H1 (cell line): ENCODE measurements at places on chromosomes 2 and 18.
A peak's percentile ranks its signal among the peaks of the same experiment; 100 is the strongest.

- DNase-seq, result no peak
These were observed 451.9 kb downstream of the ARHGAP15 start for GRCh38 chr2:143581134-143581533.

DNA sequence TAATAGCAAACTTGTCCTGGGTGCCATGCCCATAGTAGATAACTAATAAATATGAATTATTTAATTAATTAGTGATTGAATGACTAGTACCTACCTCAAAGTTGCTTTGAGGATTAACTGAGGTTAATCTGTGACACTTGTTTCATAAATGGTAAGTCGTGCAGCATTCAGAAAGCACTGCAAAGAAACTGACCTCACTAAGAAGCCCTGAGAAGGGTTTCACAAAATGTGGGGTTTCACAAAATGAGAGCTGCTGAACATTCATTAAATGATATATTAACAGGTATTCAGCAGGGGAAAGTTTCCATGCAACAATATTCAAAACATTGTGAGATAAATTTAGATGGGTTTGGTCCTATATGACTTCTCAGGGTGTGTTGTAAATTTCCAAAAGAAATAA, 236.2 kb downstream of the OSR1 start:
- DNase-seq, result no peak

- no peak for DNase-seq
These were observed 190.0 kb downstream of the CYRIA start for GRCh38 chr2:16475586-16475985.

DNA sequence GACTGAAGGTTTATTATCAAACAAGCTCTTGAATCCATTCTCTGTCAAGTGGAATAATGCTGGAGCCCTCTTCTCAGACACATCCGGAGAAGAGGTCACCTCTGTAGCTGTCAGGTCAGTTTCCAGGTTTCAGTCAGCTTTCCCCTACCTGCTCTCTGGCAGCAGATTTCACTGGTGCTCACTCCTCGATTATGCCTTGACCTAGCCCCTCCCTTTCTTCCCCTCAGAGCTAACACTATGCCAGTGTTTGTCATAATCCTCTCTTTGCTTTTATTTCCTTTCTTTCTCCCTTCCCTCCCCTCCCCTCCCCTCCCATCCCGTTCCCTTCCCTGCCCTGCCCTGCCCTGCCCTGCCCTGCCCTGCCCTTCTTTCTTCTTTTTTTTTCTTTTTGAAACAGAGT, 22.5 kb upstream of the PLEKHM3 start:
- DNase-seq, result no peak

DNA sequence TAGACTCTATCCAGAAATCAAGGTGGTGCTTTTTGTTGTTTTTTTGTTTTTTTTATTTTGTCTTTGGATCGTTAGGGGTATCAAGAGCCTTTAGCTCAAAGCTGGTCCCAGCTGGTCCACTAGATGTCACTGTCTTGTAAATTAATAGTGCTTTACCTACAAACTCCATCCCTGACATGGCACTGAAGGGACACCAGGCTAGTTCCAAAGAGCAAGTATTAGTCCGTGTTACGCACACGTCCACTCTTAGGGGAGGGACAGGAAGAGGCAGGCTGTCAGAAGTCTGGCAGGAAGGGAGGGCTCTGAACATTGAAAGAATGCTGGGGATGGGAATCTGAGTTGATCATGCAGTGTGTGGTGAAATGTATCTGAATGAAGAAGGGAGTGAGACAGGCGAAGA, 85.9 kb upstream of the CCBE1 start:
- peak; percentile 57 for DNase-seq

GRCh38 chr2:106095478-106096298, 98.4 kb downstream of the UXS1 start:
- DNase-seq, result no peak

- no peak for DNase-seq
These were observed 198.8 kb downstream of the CYRIA start for GRCh38 chr2:16466821-16467151.

GRCh38 chr18:62900132-62900883, 185.0 kb downstream of the PHLPP1 start:
- no peak for DNase-seq

DNA sequence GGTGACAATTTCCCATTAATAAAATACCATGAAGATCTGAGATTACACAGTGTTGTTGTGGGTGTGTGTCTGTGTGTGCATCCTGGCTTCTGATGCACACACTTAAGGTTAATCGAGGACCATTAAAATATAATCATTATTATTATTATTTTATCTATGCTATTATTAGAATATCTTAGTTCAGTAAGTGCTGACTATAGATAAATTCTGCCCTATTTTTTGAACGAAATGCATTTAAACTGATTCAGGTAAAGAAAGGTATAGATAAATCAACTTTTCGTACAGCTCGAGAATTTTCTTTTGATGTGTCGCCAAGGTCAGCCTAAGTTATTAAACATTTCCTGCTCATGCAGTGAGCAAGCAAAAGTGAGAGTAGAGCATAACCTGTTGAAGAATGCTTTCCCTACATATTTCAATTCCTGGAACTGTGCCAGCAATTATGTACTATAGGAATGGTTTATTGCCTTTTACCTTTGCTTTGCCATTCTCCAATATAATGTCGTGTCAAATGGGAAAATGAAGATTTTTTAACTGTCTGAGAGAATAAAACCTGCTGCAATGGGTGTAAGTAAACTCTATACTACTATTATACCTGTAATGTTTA, 25.8 kb downstream of the KCNJ3 start:
- no peak for DNase-seq

DNA sequence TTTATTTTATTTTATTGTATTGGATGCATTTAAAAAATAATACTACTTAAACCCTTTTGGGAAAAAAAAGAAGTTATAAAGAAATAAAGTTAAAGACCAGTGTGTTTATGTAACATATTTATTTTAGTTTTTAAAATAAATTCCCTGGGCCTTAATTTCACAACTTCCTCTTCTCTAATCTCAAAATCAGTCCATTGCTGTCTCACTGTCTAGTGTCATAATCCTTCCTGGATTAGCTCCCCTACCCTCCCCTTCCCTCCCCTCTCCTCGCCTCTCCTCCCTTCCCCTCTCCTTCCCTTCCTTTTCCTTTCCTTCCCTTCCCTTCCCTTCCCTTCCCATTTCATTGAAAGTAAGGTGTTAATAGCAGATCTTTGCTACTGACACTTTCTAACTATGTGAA, 40.3 kb upstream of the ZEB2 start:
- DNase-seq, result no peak

DNA sequence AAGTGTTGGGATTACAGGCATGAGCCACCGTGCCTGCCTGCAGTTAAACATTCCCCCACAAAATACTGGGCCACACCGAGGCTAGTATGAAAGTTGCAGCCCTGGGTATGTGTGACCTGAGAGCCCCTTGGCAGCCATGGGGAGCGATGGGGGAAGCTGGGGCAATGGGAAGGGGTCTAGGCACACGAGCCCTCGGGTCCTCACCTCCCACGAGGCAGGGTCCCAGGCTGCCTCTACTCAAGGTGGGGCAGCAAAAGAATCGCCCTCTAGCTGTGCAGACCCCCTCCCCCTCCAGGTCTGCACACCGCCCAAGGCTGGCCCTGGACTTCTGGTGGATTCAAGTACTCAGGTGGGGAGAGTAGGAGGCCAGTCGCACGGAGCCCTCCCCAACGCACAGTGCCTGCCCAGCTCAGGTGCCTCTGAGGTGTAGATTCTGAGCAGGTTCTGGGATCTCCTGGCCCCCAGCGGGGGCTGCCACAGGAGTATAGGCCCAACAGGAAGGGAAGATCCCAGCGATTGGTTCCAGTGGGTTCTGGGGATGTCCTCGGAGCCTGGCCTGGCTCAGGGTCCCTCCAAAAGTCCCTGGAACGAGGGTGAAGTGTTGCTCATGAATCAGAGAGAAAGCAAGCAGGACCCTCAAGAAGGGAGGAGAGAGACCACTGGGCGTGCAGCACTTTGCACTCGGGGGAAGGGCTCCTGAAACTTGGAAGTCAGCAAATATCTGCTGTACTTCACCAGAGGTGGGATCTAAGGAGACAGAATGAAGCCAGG, 2.6 kb downstream of the GPR35 start:
- DNase-seq, result no peak

DNA sequence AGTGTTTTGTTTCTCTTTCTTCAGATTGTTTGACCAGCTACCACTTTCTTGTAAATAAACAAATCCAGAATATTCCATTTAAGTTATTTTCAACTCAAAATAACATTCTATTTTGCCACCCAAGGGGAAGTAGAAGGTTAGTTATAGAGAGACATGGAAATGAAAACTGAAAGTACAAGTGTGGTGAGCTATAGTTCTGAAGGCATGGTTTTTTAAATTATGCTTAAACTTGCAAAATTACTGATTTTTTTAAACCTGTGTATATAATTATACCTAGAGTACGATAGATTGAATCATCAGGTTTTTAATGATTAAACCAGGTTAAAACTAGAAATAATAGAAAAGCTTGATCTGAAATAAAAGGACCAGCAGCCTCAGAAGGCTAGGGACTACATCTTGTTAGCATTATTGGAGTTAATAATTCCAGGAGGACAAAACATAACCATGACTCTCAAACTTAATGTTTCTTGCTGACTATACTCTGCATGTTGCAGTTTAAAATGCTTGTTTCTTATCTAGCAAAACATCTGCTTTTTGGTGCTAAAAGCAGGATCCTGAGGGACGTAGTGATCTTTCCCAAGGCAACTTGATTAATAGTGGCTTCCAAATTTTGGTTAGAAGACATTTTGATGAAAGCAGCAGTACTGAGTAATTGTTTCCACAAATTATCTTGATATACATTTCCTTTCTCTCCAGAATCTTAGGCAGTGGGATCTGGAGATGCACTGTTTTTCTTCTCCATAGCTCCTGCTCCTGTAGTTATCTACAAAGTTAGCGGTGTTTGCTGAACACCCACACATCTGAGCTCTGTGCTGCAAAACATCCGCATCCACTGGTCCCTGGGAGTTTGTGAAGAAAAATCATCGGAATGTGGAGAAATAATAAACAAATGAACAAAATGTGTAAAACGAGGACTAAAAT, 327.2 kb upstream of the PKDCC start:
- no peak for DNase-seq

DNA sequence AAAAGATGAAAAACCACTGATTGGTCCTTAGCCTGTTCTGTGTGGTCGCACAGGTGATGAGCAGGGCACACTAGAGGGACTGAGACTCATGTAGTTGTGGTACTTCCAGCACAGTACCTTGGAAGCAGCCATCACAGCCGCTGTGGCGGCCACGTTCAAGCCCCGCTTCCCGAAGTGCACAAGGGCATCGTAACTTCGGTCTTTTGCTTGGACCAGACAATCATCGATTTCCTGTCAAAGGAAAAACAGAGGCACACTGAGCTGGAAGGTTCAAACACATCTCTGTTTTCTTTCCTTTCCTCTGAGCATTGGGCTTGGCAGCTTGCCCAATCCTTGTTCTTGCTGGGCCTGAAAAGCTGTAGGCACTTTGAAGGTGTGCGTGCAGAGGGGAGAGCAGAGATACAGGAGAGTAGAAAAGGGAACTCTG, 52.6 kb downstream of the MRPL35 start:
- DNase-seq, result no peak

GRCh38 chr2:117918608-117919007, 95.3 kb downstream of the CCDC93 start:
- no peak for DNase-seq

DNA sequence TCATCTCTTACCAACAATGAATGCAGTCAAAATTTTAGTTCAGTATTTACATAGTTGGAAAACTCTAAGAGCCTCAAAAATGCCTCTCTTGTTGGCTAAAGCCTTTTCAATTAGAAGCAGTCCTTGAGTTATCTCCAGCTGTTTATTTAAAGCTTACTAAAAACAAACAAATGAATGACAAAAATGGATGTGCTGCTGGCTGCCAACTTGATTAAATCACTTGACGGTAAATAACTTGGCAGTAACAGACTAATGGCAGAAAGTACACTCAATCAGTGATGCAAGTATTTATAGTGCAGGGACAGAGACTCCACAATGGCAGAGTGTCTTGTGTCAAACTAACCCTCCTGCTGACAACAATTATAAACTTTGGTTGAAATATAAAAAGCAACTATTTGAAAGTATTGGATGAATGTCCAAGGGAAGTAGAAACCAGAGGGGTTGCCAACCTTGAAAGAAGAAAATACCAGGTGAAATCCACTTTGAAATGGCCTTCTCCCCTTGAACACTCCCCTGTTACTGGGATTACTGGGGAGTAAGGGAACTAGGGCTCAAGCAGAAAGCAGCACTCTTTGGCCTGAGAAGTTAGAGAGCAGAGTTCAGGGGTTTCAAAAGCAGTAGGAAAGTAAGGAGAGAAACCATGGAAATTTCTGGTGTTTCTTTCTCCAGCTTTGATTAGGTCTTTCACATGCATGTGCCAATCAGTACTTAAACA, 245.2 kb upstream of the SPHKAP start:
- no peak for DNase-seq

- DNase-seq, result no peak
These were observed 77.3 kb downstream of the FAM124B start for GRCh38 chr2:224324604-224325003.

GRCh38 chr18:13700153-13700552, 26.2 kb downstream of the FAM210A start:
- no peak for DNase-seq

- DNase-seq, result no peak
These were observed 112.8 kb upstream of the SCN1A start for GRCh38 chr2:166240387-166241313.

DNA sequence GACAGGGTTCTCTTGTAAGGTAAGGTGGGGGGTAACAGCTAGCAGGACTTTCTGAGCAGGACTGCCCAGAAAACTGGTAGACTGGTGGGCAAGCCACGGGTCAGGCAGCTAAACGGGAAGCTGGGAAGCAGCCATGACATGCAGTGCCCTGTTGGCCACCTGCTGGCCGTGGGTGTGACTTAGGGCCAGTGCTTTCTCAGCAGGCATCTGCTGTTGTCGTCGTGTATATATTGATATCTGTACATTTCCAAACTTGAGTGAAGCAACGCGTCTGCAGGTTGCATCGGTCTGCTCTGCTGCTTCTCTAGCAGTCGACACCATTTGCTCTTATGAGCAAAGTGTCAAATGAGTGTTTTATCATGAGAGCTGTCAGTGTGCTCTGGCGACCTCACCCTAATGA, 31.0 kb downstream of the COA5 start:
- no peak for DNase-seq
